ENCODE measurements at places on chromosomes 6 and 20. TPM values are rescaled to one million over a fixed set of nuclear protein-coding genes. Genes with fewer than 3 reads are reported as not detected.

DNA sequence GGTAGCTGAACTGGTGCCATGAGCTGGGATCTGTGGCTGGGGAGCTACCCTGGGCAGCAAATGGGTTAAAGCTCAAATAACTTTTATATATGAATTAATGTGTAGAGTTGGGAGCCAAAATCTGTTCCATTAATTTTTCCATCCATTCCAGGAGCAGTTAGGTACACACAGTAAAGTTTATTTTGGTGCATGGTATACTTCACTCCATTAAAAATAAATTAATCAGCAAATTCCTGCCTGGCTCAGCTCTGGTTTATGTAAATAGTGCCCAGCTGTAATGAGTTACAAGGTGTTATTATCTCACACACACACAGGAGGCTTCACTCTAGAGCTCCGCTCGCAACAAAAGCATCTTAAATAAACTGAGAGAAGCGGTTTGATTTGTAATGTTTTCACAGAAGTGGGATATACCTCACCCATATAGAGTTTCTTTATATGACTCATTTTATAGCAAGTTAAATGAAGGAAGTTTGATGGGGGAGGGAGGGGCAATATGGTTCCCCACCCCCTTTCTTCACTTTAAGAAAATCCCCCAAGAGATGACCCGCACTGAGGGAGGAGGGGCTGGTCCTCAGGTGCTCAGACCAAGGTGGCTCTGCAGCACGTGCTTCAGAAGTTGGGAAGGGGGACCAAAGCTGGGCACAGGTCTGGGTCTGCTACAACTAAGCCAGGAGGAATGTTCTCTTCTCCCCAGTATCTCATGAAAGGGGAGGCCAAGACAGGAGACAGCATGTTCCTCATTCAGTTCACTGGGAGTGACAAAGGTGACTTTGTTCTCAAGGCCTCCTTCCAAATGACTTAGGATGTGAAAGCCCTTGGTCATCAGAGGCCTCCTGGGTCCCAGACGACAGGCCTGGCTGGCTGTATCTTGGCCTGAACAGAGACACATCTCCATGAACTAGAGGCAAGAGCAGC lies 10.5 kb upstream of the FAM83C start:
- DNase-seq = no peak
- H3K36me3 ChIP-seq = no peaks in the 10 kb centered on the region
- H3K27me3 ChIP-seq = no peaks in the 10 kb centered on the region
- no peak overlapping the region for H3K4me3 ChIP-seq
- peak overlapping the region; percentile 73 for H3K27ac ChIP-seq

DNA sequence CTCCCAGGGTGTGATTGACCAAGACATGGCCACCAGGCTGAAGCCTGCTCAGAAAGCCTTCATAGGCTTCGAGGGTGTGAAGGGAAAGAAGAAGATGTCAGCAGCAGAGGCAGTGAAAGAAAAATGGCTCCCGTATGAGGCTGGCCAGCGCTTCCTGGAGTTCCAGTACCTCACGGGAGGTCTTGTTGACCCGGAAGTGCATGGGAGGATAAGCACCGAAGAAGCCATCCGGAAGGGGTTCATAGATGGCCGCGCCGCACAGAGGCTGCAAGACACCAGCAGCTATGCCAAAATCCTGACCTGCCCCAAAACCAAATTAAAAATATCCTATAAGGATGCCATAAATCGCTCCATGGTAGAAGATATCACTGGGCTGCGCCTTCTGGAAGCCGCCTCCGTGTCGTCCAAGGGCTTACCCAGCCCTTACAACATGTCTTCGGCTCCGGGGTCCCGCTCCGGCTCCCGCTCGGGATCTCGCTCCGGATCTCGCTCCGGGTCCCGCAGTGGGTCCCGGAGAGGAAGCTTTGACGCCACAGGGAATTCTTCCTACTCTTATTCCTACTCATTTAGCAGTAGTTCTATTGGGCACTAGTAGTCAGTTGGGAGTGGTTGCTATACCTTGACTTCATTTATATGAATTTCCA lies 4.6 kb upstream of the SNRNP48 start:
- no peak overlapping the region for H3K4me3 ChIP-seq
- no peak for DNase-seq
- H3K27me3 ChIP-seq = peaks cover 5% of the 10 kb centered on the region
- no peaks in the 10 kb centered on the region for H3K36me3 ChIP-seq
- H3K27ac ChIP-seq = no peak overlapping the region
- H3K4me1 ChIP-seq = peaks cover 22% of the 10 kb centered on the region

DNA sequence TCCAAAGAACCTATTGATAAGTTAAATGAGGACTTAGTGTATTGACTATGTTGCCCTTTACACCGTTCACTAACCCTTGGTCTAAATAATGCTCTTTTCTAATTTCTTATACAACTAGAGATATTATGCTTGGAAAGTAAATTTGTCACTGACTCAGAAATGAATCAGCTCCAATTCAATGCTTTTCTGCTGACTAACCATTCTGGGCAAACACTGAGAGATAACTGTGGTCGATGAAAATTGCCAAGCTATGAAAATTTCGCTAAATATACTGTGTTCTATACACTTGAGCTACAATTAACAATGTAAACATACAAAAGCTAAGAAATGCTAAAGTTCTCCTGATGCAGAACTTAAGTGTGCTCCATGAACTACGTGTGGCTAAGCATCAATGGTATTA lies 23.1 kb upstream of the FBXO9 start:
- peaks cover 48% of the 10 kb centered on the region for H3K36me3 ChIP-seq
- H3K4me1 ChIP-seq = peaks cover 9% of the 10 kb centered on the region
- no peak overlapping the region for H3K27ac ChIP-seq
- no peak overlapping the region for H3K4me3 ChIP-seq
- H3K27me3 ChIP-seq = no peaks in the 10 kb centered on the region
- DNase-seq = no peak

DNA sequence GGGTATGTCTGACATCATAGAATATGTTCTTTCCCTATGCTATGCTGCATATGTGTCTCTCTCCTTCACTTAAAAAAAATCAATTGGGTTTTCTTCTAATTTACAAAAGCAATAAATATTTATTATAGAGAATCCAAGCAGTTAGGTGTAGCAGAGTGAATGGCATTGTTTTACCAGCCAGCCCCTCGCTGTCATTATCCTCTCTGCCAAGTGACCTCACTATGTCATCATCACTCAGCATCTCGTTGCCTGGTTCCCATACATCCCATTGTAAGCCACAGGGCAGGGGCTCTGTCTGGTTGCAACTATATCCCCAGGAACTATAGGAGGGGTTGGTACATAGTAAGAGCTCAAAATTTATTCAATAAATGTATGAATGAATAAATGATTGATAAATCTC lies 31.3 kb downstream of the KIAA0319 start:
- peaks cover 9% of the 10 kb centered on the region for H3K27me3 ChIP-seq
- no peaks in the 10 kb centered on the region for H3K4me1 ChIP-seq
- DNase-seq = no peak
- H3K36me3 ChIP-seq = no peaks in the 10 kb centered on the region
- H3K27ac ChIP-seq = no peak overlapping the region

DNA sequence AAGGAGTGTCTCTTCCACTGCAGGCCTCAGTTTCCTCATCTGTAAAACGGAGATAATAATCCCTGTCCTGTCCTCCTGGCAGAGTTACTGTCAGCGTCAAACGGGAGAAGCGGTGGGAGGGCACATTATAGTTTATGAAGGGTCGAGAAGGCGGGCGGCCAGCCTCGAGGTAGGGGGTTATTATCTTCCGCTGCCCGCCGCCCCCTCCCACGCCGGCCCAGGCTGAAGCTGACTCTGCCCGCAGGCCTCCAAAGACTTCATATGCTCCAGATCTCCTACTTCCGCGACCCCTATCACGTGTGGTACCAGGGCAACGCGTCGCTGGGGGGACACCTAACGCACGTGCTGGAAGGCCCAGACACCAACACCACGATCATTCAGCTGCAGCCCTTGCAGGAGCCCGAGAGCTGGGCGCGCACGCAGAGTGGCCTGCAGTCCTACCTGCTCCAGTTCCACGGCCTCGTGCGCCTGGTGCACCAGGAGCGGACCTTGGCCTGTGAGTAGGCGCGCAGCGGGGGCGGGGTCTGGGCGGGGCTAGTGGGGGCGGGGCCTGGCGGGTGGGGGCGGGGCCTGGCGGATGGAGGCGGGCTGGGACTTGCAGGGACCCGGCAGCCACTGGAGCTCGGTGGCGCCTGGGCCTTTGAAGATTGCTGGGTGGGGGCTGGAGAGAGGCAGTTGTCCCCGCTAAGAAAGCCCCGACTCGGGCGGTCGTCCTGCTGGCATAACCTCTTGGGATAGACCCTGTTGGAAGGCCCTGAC lies 2.8 kb downstream of the PROCR start:
- no peak overlapping the region for H3K4me3 ChIP-seq
- H3K4me1 ChIP-seq = peaks cover 17% of the 10 kb centered on the region
- H3K27ac ChIP-seq = no peak overlapping the region
- H3K27me3 ChIP-seq = no peaks in the 10 kb centered on the region
- no peak for DNase-seq

GRCh38 chr6:98292810-98293209 lies 541.6 kb upstream of the POU3F2 start:
- H3K27ac ChIP-seq = no peak overlapping the region
- H3K36me3 ChIP-seq = no peaks in the 10 kb centered on the region
- no peak overlapping the region for H3K4me3 ChIP-seq
- no peaks in the 10 kb centered on the region for H3K4me1 ChIP-seq
- no peak for DNase-seq

- H3K27me3 ChIP-seq = no peaks in the 10 kb centered on the region
- H3K36me3 ChIP-seq = peaks cover 3% of the 10 kb centered on the region
- no peak overlapping the region for H3K4me3 ChIP-seq
- H3K27ac ChIP-seq = peak overlapping the region; percentile 73
These were observed 49.8 kb downstream of the PPARD start for GRCh38 chr6:35392111-35392702.

DNA sequence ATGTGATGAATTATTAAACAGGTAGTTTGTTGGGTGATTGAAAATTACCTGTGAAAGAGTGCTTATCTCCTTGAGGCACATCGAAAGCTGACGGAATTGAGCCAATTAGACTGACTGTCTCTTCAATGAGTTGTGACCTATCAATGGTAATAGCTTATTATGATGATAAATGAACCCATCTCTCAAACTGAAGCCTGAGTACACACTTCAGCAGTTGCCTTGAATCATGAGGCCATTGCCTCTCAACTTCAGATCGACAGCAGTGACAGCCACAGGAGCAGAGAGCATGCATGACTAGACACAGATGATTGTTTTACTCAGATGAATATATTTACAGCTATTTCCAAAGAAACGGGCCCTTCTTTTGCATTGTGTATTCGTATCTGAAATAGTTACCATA lies 323.9 kb downstream of the LAMA2 start:
- H3K27me3 ChIP-seq = peaks cover 6% of the 10 kb centered on the region
- DNase-seq = no peak
- no peak overlapping the region for H3K27ac ChIP-seq
- H3K4me3 ChIP-seq = no peak overlapping the region
- no peaks in the 10 kb centered on the region for H3K4me1 ChIP-seq

DNA sequence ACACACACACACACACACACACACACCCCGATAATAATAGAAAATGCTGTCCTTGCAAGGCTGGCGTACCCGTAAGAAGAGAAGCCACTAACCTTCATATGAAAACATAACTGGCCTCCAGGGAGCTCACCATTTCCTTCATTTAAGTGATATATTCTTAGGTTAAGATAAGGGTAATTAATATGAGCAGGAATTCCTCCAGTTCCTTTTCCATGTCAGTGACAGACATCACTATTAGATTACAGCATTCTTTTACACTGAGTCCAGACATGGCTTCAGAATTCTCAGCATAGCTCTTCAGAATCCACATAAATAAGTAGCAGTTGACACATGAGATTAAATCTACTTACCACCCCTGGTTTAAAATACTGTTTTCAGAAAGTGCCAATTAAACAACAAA lies 121.9 kb downstream of the SIM1 start:
- no peak overlapping the region for H3K27ac ChIP-seq
- no peak overlapping the region for H3K4me3 ChIP-seq
- DNase-seq = no peak
- no peaks in the 10 kb centered on the region for H3K27me3 ChIP-seq

DNA sequence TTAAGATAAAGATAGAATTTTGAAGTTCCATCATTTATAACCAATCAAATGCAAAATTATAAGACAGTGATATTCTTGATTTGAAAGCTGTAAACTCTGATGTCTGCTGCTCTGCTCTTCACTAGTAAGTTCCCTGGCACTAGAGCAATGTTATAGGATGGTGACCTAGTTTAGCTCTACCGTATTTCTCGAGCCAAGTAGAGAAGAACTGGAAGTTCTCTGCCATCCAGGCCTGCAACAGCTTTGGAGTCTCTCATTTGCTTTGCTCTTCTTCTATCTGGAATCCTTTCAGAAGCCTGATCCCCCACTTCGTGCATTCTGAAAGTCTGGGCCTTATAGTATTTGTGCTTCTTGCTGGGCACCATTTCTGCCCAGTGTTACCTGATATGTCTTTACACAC lies 100.3 kb downstream of the PLCB1 start:
- no peak overlapping the region for H3K4me3 ChIP-seq
- no peaks in the 10 kb centered on the region for H3K4me1 ChIP-seq
- H3K36me3 ChIP-seq = no peaks in the 10 kb centered on the region
- no peak for DNase-seq
- peaks cover 13% of the 10 kb centered on the region for H3K27me3 ChIP-seq

Gene EDN3
- polyA plus RNA-seq = not detected

Gene MCHR2
- not detected for polyA plus RNA-seq

Gene LCA5
- polyA plus RNA-seq = 0.08 TPM

Gene FILIP1
- 0.02 TPM for polyA plus RNA-seq

Gene SLC4A11
- not detected for polyA plus RNA-seq

Gene MAPK14
- 39.6 TPM for polyA plus RNA-seq

Gene DLK2
- not detected for polyA plus RNA-seq

Data from naive thymus-derived CD8-positive, alpha-beta T cell (primary cell).